ENCODE measurements at places on chromosomes 12 and 14.
A peak's percentile ranks its signal among the peaks of the same experiment; 100 is the strongest.

DNA sequence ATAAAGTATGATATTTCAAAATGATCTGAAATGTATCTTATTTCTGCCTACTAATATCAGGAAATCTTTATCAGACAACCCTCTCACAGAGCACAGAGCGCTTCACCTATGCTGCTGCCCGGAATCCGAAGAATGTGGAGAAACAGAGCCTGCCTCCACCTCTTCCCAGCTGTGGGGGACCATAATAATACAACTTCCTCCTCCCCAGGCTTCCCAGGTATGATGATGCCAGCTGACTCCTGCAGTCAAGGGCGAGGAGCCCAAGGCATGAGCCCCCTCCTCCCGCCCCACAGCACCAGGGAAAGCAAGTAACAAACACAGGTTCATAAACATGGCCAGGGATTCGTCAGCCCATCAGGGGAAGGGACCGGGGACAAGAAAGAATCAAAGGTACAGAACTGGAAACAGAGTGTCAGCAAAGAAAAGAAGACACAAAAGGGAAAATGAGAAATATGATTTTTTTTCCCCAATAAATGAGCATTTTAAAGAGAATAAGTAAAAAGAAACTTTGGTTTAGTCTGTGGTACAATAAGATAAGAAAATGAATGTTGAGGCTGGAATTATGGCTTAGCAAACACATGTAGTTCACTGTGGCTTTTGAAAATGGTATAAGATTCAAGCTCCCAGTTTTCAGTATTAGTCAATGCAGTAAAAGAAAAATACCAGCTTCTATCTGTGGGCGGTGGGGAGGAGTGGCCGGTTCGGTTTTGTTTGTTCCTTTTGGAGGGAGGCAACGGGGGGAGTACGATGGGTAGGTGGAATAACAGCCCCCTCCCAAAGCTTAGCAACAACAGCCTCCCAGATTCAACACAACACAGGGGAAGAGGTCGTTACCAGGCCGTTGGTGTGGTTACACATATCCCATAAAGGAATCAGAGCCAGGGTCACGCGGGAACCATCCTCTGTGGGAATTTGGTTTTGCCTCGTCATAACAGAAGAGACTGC lies 68.3 kb downstream of the SETD3 start:
- DNase-seq: no peak

GRCh38 chr14:104290058-104290667 lies 151.8 kb downstream of the KIF26A start:
- no peak for DNase-seq

DNA sequence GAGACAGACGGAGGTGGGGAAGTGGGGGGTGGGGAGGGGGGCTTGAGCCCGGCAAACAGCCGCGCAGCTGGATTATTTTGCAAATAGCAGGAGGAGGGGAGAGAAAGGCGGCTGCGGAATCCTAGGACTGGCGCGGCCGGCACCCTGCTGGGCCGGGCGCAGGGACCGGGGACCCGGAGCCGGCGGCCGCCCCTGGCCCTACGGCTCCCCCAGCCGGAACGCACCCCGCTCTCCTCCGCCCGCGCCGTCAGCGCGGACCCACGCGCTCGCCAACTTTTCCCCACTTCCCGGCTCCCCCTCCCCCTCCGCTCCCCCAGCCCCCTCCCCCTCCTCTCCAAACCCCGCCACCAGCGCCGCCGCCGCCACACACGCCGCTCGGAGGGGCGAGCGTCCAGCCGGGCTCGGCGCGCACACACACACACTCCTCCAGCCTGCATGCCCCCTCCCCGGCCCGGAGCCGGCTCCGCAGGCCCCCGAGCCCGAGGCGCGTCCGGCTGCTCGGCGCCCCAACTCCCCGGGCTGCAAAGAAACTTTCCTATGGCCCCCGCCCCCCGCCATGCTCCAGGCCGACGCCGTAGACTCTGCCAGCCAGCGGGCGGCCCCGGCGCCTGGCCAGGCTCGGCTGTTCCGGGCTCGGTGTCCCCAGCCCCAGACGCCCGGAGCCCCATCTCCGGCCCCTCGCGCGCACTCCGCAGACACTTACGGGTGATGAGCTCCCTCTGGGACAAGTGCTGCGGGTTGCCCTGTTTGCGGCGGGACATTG lies 1.4 kb downstream of the BCL11B start:
- no peak for DNase-seq

- no peak for DNase-seq
These were observed 15.8 kb upstream of the OAS2 start for GRCh38 chr12:112962561-112962960.

GRCh38 chr12:104578453-104578852 lies 121.7 kb downstream of the CHST11 start:
- DNase-seq: no peak

- no peak for DNase-seq
These were observed 137.0 kb upstream of the MDM1 start for GRCh38 chr12:68469113-68469512.

GRCh38 chr14:73633116-73634010 lies 11.4 kb upstream of the DNAL1 start:
- DNase-seq: no peak

GRCh38 chr14:76810953-76811400 lies 1.7 kb downstream of the ANGEL1 start:
- DNase-seq: peak; percentile 9

- no peak for DNase-seq
These were observed 6.3 kb upstream of the RIN3 start for GRCh38 chr14:92507174-92507768.

GRCh38 chr14:47300796-47301195 lies 374.6 kb downstream of the MDGA2 start:
- peak; percentile 13 for DNase-seq

GRCh38 chr14:90976101-90976500 lies 84.3 kb downstream of the RPS6KA5 start:
- no peak for DNase-seq

- peak; percentile 55 for DNase-seq
These were observed 38.2 kb upstream of the STAB2 start for GRCh38 chr12:103548622-103549601.

GRCh38 chr14:74838166-74838565 lies 37.8 kb downstream of the PROX2 start:
- DNase-seq: no peak

DNA sequence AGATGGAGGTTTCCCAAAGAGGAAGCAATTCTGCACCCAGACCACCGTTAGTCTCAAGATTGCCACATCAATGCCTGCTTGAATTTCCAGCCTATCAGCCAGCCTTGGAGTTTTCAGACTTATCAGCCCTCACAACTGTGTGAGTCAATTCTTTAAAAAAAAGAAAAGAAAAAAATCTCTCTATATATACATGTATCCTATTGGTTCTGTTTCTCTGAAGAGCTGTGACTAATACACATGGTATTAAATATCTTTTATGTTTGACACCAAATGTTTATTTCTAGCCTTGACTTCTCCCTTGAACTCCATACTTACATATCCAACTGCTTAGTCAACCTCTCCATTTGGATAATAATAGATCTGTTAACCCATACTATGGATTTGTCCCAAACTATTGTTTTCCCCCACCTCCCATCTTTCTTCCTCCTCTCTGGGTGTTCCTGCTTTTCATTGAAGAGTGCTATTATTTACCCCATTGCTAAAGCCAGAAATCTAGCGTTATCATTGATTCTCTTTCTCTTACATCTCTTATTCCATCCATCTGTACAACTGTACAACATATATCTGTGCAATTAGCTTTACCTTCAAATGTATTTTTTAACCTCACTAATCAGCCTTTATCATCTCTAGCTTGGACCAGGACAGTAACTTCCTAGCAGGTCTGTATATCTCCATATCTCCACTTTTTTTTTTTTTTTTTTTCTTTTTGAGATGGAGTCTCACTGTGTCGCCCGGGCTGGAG lies 22.7 kb upstream of the EID3 start:
- DNase-seq: peak; percentile 88

DNA sequence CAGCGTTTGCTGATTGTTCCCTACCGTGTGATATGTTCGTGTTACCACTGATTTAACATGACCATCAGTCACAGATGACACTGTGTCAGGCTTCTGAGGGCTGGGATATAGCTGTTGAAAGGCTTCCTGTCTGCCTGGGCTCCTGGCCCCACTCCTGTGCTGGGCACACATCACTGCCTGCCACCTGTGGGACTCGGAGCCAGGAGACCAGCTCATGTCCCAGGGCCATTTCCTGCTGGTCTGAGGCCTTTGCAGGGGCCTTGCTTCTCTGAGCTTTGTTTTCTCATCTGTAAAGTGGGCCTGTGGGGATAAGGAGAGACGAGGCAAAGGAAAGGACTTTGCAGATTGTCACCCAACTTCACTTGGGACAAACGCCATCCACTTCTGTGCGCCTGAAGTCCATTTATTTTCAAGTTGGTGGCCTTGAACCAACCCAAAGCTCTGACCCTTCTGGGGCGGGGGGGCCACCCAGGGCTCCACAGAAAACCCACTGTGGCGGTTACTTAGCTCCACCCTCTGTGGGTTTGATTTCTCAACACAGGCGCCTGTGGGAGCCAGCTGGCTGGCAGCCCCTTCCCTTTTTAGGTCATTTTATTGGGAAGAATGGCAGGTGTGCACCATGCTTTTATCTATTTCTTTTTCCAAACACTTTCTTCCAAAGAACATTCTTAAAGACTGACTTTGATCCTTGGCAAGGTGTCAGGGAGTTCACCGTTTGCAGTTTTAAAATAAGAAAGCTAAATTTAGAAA lies 54.1 kb downstream of the BEGAIN start:
- no peak for DNase-seq

GRCh38 chr12:24960222-24960855 lies 11.4 kb upstream of the BCAT1 start:
- DNase-seq: peak; percentile 20

Measured in HS-5 (cell line).